H4 (cell line): ENCODE measurements at places on chromosomes 16 and 17.

GRCh38 chr17:20184181-20184580, 175.0 kb downstream of the SPECC1 start:
- no peak for DNase-seq

GRCh38 chr16:85544016-85544415, 69.1 kb upstream of the GSE1 start:
- DNase-seq, result no peak

- DNase-seq, result peak; percentile 81
Measured at GRCh38 chr17:58525239-58525638, 10.8 kb upstream of the MTMR4 start.

DNA sequence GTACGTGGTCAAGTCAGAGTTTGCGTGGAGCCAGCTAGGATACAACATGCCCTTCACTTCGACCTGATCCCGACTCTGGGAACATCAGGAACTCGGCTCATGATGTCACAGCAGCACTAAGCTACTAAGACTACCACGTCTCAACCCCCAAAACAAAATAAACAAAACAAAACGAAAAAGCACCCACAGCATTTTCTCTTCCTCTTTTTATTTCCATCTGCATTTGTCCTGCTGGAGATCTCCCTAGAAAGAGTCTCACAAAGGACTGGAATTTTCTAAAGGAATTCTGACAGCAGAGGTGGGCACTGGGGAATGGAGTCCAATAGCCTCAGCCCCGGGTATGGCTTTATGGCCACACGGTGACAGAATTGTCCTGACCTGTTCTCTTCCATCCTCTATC, 196.6 kb downstream of the SALL1 start:
- DNase-seq, result no peak

- no peak for DNase-seq
Measured at GRCh38 chr17:75828076-75828400, 16.2 kb downstream of the UNC13D start.

- DNase-seq, result no peak
Measured at GRCh38 chr17:80388175-80388574, 26.8 kb upstream of the ENDOV start.

DNA sequence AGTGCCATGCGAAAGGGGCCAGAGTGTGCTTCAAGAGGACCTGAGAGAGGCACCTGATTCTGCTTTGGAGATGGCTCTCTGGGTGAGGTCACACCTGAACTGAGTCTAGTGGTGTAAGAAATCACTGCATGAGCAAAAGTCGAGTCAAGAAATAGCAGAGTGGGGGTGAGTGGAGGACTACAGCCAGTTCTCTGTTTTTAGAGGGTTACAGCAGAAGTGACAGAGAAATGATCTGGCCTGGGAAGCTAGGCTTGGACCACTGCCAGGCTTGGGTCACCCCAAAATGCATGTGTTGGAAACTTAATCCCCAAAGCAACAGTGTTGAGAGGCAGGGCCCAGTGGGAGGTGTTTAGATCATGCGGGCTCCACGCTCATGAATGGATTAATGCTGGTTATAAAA, 312.0 kb downstream of the CBLN1 start:
- DNase-seq, result no peak

- DNase-seq, result no peak
Measured at GRCh38 chr16:83967838-83968305, at the start of gene NECAB2. NECAB2 (plus strand) TSS chr16:83968244; CDS start chr16:83968649, 405 bp downstream.

DNA sequence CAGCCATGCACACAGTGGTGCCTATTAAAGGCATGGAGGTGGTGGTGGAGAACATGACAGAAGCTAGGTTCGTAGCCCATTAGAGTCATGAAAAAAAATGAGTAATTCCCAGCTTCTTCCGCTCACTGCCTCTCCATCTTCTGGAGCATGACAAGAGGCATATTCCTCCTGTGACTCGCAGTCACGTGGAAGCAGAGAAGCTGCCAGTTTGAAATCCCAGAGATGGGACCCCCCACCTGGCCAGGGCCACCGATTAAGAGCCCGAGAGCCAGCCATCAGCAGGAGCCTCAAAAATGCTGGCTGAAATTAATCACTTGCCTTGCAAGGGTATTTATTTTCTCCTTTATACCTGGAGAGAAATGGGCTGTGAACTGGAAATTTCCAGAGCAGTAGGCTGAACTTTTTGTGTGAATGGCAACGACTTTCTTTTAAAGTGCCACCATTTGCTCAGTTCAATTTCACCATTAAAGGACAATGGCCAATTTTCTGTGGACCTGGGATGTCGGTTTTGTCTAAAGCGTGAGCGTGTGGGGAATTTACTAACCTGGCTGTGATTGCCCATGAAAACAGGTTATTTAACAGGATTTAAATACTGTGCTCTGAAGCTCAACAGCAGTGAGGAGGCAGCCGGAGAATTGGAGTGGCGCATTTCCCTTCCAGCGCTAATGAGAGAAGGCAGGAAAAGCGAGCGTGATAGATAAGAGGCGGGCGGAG, 189.7 kb upstream of the SDK2 start:
- DNase-seq, result no peak
